ENCODE measurements at places on chromosomes 1 and 21. TPM values are rescaled to one million over a fixed set of nuclear protein-coding genes. Genes with fewer than 3 reads are reported as not detected.
A peak's percentile ranks its signal among the peaks of the same experiment; 100 is the strongest.

The MLLT11 gene
- 22.1 TPM for total RNA-seq

The FCRL4 gene
- not detected for total RNA-seq

The GSTM2 gene
- total RNA-seq = 39.0 TPM

The RGS18 gene
- total RNA-seq = not detected

The FAM72C gene
- total RNA-seq = 0.27 TPM

The CFHR3 gene
- total RNA-seq = 0.42 TPM

The CLDN17 gene
- not detected for total RNA-seq

GRCh38 chr1:151175041-151175741 is 590 bp downstream of the TMOD4 start:
- no peak for DNase-seq
- no peaks in the 10 kb centered on the region for H3K4me1 ChIP-seq
- peaks cover 30% of the 10 kb centered on the region for H3K36me3 ChIP-seq
- H3K27ac ChIP-seq = no peak overlapping the region

DNA sequence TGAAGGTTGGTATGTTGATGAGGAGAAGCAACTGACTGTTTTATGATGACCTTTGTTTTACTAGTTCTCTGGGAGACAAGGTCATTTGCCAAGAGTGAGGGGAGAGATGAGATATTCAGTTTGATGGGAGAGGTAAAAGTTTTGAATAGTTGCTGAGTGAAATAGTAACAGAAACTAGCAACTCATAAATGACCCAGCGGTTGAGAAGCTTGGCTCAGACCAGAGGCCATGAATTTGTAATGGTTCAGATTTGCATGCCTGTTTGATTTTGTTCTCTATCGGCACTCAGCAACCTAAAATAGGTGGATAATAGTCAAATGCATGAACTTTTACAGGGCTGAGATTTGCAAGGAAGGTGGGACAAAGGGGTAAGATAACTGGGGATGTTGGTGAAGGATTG is 6.6 kb downstream of the CCDC30 start:
- no peak overlapping the region for H3K4me3 ChIP-seq
- H3K36me3 ChIP-seq = no peaks in the 10 kb centered on the region
- no peak overlapping the region for H3K27ac ChIP-seq
- H3K4me1 ChIP-seq = no peaks in the 10 kb centered on the region
- DNase-seq = no peak

DNA sequence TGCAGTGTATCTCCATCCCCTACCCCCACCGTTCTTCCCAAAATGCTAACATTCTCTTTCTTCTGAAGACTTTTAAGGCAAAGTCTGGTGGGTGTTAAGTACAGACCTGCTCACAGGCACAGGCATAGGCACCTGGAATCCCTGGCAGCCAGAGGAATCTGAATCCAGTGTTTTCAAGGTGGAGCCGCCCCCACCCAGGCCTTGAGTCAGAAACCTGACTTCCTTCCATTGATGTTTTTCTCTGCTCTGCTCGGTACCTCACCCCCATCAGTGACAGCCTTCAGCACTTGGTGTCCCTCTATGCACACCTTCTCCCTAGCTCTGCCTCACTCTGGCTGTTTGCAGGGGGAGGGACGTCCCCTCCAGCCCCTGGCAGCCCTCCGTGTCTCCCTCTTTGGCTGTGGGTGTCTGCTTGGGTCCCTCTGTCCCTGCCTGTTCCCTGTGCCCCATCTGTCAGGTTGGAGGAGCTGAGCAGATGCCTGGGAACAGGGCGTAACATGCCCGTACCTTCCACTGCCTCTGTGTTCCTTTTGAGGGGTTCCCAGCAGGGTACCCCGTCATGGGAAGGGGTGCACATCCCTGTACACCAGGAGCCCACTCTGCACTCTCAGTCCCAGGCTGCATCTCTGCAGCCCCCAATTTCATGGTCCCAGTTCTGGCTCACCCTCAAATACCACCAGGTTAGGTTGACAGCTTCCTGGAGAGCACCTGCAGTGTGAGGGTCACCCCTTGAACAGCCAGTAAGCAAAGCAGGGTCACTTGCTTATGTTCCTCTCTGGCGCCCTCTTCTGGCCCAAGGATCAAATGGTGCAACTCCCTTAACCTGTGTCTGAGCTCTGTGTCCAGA is 6.7 kb downstream of the NCDN start:
- H3K4me1 ChIP-seq = peaks cover 18% of the 10 kb centered on the region
- H3K36me3 ChIP-seq = peaks cover 14% of the 10 kb centered on the region
- no peak for DNase-seq
- no peak overlapping the region for H3K4me3 ChIP-seq
- no peak overlapping the region for H3K27ac ChIP-seq

GRCh38 chr1:109989506-109990301 is 5.1 kb downstream of the AHCYL1 start:
- peak overlapping the region; percentile 31 for H3K27ac ChIP-seq
- H3K27me3 ChIP-seq = no peaks in the 10 kb centered on the region
- H3K36me3 ChIP-seq = peaks cover 5% of the 10 kb centered on the region

GRCh38 chr1:233367057-233367803 is 39.7 kb downstream of the MAP3K21 start:
- peaks cover 30% of the 10 kb centered on the region for H3K27me3 ChIP-seq
- H3K36me3 ChIP-seq = no peaks in the 10 kb centered on the region
- H3K4me3 ChIP-seq = no peak overlapping the region
- no peaks in the 10 kb centered on the region for H3K4me1 ChIP-seq

GRCh38 chr1:187928288-187928687 is 1099.5 kb downstream of the PLA2G4A start:
- no peak for DNase-seq
- no peak overlapping the region for H3K4me3 ChIP-seq
- H3K36me3 ChIP-seq = no peaks in the 10 kb centered on the region
- H3K4me1 ChIP-seq = peaks cover 9% of the 10 kb centered on the region

DNA sequence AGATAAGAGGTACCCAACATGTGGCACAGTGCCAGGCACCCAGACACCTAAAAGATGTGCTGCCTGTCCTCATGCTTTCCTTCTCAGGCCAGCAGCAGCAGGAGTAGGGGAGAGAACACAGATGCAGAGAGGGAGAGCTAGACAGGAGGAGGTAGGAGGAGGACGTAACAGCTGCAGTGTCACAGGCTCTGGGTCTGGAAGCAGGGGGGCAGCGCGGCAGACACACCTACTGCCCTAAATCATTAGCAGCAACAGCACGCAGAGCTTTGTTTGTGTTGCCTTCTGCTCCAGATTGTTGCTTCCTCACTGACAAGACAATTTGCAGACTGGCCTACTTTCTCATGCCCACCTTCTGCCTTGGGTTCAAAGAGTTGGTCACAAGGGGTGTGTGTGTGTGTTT is 196.7 kb upstream of the DAB1 start:
- H3K36me3 ChIP-seq = no peaks in the 10 kb centered on the region
- no peak overlapping the region for H3K27ac ChIP-seq
- peaks cover 10% of the 10 kb centered on the region for H3K4me1 ChIP-seq
- H3K4me3 ChIP-seq = no peak overlapping the region

- H3K4me1 ChIP-seq = no peaks in the 10 kb centered on the region
- H3K4me3 ChIP-seq = no peak overlapping the region
- no peak overlapping the region for H3K27ac ChIP-seq
Measured at GRCh38 chr1:48181669-48182367, 40.7 kb upstream of the SLC5A9 start.

DNA sequence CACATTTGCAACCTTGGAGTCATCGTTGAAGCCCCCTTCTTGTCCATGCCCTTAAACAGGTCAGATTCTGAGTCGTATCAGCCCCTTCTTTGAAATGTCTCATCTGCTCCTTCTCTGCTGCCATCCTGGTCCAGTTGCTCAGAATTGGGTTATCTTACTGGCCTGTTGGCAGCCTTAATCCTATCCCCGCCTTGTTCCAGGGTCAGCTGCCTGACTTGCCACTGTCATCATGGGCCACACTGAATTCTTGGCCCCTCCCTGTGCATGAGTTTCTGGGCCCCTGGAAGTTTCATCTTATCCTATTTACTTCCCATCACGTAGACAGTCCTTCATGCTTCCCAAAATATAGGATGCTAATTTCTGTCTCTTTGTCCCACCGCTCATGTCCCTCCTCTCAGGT is 23.7 kb downstream of the IRF2BP2 start:
- H3K27me3 ChIP-seq = no peaks in the 10 kb centered on the region
- H3K4me1 ChIP-seq = peaks cover 58% of the 10 kb centered on the region
- no peak overlapping the region for H3K4me3 ChIP-seq
- H3K36me3 ChIP-seq = no peaks in the 10 kb centered on the region

GRCh38 chr1:166785987-166786386 is 53.3 kb upstream of the POGK start:
- H3K27me3 ChIP-seq = peaks cover 5% of the 10 kb centered on the region
- no peaks in the 10 kb centered on the region for H3K36me3 ChIP-seq
- no peak overlapping the region for H3K4me3 ChIP-seq
- no peaks in the 10 kb centered on the region for H3K4me1 ChIP-seq
- DNase-seq = no peak

DNA sequence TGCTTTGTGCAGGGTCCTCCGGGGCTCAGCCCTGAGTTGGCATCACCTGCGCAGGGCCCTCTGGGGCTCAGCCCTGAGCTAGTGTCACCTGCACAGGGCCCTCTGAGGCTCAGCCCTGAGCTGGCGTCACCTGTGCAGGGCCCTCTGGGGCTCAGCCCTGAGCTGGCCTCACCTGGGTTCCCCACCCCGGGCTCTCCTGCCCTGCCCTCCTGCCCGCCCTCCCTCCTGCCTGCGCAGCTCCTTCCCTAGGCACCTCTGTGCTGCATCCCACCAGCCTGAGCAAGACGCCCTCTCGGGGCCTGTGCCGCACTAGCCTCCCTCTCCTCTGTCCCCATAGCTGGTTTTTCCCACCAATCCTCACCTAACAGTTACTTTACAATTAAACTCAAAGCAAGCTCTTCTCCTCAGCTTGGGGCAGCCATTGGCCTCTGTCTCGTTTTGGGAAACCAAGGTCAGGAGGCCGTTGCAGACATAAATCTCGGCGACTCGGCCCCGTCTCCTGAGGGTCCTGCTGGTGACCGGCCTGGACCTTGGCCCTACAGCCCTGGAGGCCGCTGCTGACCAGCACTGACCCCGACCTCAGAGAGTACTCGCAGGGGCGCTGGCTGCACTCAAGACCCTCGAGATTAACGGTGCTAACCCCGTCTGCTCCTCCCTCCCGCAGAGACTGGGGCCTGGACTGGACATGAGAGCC is 22.7 kb downstream of the COL6A1 start:
- H3K27me3 ChIP-seq = no peaks in the 10 kb centered on the region
- no peaks in the 10 kb centered on the region for H3K4me1 ChIP-seq
- H3K36me3 ChIP-seq = peaks cover 8% of the 10 kb centered on the region
- H3K4me3 ChIP-seq = no peak overlapping the region

DNA sequence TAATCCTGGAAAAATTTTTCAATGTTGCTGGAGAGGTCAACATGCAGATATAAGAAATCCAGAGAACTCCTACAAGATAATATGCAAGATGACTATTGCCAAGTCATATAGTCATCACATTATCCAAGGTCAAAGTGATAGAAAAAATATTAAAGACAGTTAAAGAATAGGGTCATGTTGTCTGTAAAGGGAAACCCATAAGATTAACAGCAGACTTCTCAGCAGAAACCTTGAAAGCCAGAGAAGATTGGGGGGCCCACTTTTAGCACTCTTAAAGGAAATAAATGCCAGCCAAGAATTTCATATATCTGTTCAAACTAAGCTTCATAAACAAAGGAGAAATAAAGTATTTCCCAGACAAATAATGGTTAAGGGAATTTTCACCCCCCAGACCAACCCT is 64.1 kb downstream of the PTGFR start:
- H3K27me3 ChIP-seq = peaks cover 33% of the 10 kb centered on the region
- H3K27ac ChIP-seq = no peak overlapping the region
- H3K4me1 ChIP-seq = no peaks in the 10 kb centered on the region
- no peak overlapping the region for H3K4me3 ChIP-seq
- no peak for DNase-seq

- H3K27ac ChIP-seq = no peak overlapping the region
- H3K36me3 ChIP-seq = peaks cover 9% of the 10 kb centered on the region
- no peaks in the 10 kb centered on the region for H3K27me3 ChIP-seq
- DNase-seq = no peak
- no peak overlapping the region for H3K4me3 ChIP-seq
Measured at GRCh38 chr1:165641231-165641987, 10.4 kb downstream of the MGST3 start.

DNA sequence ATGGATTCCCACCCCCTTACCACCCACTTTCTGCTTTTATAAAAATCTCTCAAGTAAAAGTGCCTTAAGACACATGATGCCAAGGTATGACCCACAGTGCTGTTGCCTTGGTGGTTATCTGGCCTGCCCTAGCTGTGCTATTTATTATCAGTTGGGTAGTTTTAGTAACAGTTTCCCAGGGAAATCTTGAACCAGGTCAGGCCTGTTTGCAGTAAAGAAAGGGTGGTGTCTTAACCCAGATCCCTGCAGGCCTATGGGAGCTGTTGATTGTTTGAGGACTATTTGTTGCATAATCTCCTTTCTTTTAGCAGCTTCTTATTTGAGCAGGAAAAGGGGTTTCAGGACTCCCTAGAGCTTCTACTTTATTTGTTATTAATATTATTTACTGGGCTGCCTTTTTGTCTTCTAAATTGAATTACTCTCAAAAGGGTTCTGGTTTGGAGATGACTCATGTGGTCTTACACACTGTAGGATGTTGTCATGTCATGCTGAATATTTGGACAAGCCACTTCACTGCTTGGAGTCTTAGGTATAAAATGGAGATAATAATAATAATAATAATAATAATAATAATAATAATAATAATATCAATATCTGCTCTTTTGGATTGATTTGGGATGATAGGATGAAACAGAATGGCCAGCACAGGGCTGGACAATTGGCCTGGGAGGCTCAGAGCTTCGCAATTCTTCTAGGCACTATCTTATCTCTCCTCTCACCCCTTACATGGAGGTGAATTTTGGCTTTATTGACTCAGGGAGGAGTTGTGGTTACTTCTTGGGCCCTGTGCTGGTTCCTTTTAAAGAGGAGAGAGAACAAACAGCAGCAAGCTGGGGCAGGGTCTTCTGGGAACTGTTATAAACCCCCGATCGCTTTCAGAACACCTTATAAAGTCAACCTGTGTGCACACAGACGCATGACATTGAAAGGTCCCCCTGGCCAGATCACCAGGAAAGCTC is 252.1 kb downstream of the PRDM2 start:
- no peaks in the 10 kb centered on the region for H3K27me3 ChIP-seq
- H3K27ac ChIP-seq = no peak overlapping the region
- H3K4me1 ChIP-seq = no peaks in the 10 kb centered on the region
- H3K36me3 ChIP-seq = no peaks in the 10 kb centered on the region
- DNase-seq = peak; percentile 32

GRCh38 chr1:220957233-220957605 is 78.0 kb downstream of the HLX start:
- H3K27ac ChIP-seq = no peak overlapping the region
- H3K4me1 ChIP-seq = no peaks in the 10 kb centered on the region

DNA sequence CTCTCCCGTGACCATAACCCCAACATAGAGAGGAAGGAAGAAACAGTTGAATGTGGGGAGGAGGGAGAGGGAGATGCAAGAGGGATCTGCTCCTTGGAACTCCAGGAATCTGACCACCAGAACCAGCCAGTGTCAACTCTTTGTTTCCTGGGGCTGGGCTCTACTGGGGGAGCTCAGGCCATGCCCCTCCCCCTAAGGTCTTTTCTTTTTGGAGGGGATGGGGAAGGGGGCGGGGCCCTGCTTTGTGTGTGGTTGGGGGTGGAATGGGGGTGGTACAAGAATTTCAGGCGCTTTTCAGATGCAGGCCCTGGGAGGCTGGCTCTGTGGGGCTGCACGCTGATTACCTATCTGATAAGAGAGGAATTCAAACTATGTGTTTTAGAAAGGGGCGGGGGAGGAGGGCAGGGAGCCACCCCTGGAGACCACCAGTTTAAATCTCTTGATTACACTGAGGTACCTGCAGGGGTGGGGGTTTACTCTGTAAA is 8.3 kb downstream of the LIN28A start:
- no peak overlapping the region for H3K27ac ChIP-seq
- H3K4me1 ChIP-seq = no peaks in the 10 kb centered on the region
- DNase-seq = no peak
- no peak overlapping the region for H3K4me3 ChIP-seq
- H3K36me3 ChIP-seq = no peaks in the 10 kb centered on the region
- H3K27me3 ChIP-seq = peaks cover 42% of the 10 kb centered on the region

GRCh38 chr1:61950418-61950817 is 208.1 kb downstream of the PATJ start:
- no peaks in the 10 kb centered on the region for H3K36me3 ChIP-seq
- H3K4me1 ChIP-seq = peaks cover 14% of the 10 kb centered on the region
- H3K27me3 ChIP-seq = peaks cover 2% of the 10 kb centered on the region
- H3K4me3 ChIP-seq = no peak overlapping the region
- H3K27ac ChIP-seq = no peak overlapping the region
